Ureter (tissue), 1 donor: ENCODE measurements at places on chromosomes 5 and 9. TPM values are rescaled to one million over a fixed set of nuclear protein-coding genes. Genes with fewer than 3 reads are reported as not detected.

GRCh38 chr5:39501397-39501796, 76.6 kb upstream of the DAB2 start:
- DNase-seq: no peak

DNA sequence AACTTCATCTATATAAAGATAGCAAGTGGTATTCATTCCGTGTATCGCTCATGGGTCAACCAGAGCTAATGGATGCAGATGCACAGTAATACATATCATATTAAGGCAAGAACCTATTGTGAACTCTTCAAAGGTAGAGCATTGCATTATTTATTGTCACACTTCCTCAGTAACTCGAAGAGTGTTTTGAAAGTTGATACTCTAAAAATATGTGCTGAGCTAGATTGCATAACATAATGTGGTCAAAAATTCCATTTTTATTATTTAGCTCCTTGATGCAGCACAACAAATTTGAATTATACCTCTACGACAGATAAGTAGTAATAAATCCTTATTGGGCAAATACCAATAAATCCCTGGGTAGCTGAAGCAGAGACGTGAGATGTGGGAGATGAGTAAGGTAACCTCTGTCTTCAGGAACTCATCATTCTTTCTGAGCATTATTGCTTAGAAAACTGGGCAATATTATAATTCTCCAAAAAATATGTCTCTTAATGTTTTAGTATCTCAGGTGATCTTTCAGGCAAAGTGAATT, 70.3 kb downstream of the CDH18 start:
- DNase-seq: no peak

The BTF3 gene
- 809 TPM for total RNA-seq

The CSF1R gene
- 16.9 TPM for total RNA-seq

The ITGA2 gene
- 40.5 TPM for total RNA-seq

DNA sequence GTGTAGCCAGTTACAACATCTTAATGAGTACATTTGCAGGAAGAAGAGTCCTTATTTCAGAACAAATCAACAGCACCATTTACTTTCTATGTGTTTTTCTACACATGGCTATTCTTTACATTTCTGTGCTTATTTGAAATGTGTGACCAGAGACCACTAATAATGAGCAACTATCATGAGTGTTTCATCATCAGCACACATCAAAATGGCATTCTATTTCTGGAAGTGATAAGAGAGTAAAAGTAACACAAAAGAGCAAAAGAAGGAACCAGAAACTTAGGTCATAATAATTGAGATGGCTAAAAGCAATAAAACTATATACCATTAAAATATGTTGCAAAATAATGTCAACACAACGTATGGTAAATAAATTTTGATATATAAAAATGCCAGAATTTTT, 159.7 kb downstream of the PBX3 start:
- DNase-seq: no peak

GRCh38 chr5:78661691-78662090, 13.1 kb upstream of the LHFPL2 start:
- DNase-seq: no peak

GRCh38 chr5:121758615-121759014, 93.1 kb upstream of the FTMT start:
- DNase-seq: no peak

The CEL gene
- total RNA-seq: 3.0 TPM

DNA sequence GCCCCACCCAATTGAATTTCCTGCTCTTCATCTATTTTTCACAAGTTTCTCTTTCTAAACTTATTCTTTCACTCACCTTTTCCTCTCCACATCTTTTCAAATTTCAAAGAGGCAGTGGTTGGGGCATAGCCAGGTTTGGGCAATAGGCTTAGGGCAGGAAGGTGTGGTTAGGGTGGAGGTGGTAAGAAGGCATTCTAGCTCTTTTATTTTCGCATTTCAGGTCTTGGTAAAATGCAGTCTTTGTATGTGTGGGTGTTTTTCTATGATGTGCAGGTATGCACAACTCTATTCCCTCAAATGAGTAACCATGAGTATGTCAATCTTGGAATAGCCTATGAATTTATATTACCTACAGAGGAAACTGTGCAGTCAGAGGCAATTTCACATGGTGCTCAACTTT, 129.8 kb upstream of the IFNE start:
- DNase-seq: no peak

GRCh38 chr5:121019106-121019505, 555.0 kb downstream of the PRR16 start:
- DNase-seq: no peak

- DNase-seq: no peak
Measured at GRCh38 chr5:37737326-37738056, 102.3 kb downstream of the GDNF start.

- no peak for DNase-seq
Measured at GRCh38 chr5:160507221-160507721, 85.6 kb downstream of the PTTG1 start.

GRCh38 chr5:131281133-131281867, 17.4 kb downstream of the CDC42SE2 start:
- DNase-seq: no peak

DNA sequence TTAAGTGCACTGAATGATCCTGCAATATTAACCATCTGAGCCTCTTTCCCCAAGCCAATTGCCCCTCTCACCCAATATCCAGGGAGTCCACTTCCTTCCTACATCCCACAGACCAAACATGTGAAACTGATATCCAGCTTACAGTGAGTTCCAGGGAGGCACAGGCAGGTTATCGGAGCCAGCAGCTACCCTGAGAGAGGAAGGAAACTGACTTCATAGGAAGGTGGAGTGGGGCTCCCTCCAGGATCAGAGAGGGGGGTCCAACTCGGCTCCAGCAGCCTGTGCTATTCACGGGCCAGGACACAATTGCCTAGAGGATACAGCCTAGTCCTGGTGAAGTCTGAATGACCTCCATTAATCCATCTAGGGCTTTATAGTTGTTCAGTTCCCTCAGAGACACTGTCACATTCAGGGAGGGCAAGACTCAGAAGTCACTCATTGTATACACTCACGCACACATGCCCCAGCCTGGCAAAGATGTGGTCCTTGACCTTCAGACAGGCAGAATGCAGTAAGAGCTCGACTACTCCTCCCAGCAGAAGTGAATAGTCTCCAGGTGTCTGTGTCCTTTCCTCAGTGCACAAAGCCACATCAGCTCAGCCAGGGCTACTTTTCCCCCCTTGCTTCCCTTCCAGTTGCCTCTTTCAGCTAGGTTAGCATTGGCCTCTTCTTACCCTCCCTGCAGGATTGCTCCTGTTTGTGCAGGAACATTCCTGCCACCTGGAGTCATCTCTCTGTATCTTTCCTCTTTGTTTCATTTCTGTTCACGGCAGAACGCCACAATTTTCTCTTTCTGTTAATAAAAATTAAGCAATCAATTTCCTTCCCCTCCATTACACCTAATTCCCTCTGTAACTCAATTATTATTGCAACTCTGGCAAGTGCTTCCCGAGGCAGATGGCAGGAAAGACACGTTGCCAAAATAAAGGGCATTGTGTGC, 501.7 kb downstream of the ARHGEF28 start:
- DNase-seq: no peak

DNA sequence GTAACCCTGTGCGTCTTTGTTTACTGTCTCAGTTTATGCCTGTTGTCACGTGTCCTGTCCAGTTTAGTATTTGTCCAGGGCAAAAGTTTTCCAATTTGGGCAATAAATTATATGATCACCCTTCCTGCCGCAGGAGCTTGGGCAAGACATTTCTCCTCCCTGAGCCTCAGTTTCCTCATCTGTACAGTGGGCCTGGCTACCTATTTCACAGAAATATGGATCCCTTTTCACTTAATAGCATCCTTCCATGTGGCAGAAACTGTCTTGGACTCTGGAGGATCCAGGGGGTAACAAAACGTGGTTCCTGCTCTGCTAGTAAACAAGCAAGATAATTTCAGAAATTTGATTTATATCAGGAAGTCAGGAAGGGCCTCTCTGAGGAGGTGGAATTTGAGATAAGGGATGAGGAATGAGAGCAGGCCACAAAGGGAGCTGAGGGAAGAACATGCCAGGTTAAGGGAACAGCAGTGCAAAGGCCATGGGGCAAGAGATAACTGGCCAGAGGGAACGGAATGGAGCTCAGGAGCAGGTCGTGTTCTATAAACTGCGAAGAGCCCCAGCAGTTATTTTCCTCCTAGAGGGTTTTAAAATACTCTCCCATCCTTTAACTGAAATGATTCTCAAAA, 15.1 kb upstream of the PPARGC1B start:
- DNase-seq: no peak
